ENCODE measurements at places on chromosomes 5 and 9. TPM values are rescaled to one million over a fixed set of nuclear protein-coding genes. Genes with fewer than 3 reads are reported as not detected.

DNA sequence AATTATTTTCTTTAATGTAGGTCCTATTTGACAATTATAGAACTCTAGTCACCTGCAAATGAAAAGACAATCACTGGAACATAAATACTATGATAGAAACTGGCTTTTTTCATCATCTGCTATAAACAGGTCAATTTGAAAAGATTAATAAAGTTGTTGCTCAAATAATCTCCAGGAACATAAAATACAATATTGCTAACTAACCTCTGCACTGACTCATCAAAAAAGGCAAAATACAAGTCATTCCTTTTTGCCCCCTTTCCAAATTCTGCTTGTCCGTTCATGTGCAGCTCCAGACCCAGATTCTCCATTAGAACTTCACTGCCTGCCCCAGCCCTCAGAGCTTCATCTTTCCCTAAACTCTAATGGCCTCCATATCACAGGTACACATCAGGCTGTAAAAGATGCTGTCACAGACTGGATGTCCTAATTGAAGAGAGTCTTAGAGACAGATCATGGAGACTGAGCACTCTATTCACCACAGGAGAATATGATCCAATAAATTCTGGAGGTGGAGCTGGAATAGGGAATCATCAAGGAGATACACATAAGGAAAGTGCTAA is 1.6 kb downstream of the DCTN4 start:
- DNase-seq = no peak

DNA sequence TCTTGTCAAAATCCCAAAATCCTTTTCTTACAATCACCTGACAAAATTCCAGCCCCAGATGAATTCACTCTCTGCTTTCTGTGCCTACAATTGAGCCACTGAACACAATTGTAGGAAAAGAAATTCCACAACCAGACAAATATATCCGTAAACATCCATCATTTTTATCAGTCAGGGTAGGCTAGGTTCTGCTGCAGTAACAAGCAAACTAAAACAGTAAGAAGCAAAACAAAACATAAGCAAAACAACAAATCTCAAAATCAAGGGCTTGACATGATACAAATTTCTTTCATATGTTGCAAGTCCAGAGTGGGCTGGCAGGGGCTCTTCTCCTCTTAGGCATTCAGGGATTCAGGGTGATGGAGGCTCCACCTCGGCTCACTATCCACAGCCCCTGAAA is 114.2 kb upstream of the MAN2A1 start:
- DNase-seq = no peak

DNA sequence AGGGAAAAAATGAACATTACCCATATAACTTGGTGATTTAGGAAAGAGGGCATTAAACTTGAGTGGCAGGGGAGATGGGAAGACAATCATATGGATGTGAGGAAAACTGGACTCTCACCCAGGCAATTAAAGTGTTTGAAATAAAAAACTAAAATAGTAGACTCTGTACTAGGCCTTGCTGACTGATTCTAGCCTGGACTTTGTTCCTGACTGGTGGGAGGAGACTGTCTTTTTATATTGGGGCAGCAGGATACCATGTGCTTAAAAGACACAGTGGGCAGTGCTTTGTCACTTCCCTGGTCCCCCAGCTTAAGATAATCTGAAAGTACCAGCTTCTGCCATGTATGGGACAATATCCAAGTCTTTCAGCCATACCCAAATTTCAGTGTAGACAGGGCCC is 107.0 kb downstream of the ACTL7B start:
- no peak for DNase-seq

- DNase-seq = no peak
These were observed at the start of gene CYSRT1 for GRCh38 chr9:137224830-137225694. Gene CYSRT1 (plus strand): TSS chr9:137225174. CDS start chr9:137225622, 448 bp downstream.

GRCh38 chr9:134033516-134034214 is 8.4 kb downstream of the BRD3OS start:
- no peak for DNase-seq

DNA sequence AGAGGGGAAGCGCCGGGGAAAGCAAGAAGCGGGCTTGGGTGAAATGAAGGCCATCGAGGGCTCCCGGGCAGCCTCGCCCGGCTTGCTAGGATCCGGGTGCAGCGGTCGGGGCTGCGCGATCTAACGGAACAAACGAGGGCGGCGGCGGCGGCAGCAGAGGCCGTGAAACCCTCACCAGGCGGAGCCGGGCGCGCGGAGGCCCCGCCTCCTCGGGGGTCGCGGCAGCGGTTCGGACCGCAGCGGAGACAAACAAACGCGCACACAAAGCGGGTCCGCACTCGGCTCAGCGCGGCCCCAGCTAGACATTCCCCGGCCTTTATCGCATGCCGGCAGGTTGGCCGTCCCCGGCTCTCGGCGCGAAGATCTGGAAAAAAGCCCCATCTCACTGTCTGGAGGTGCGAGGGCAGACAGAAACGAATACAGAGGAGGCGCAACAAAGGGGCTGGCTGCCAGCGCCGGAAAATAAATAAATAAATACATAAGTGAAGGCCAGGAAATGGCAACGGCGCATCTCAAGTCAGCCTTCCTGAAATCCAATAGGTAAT is 10.5 kb upstream of the TRIM36 start:
- no peak for DNase-seq

Gene IL5
- total RNA-seq = 113 TPM

Gene ADRB2
- 0.21 TPM for total RNA-seq

Data from activated T-helper 2 cell treated with anti-CD3 and anti-CD28 coated beads, Interferon-gamma antibody, Interleukin-2, Interleukin-4, amounts not matched to agents 10 μg/mL and 5 μg/mL and 100 μg/mL, durations not matched to agents 14 hours and 24 hours and 36 hours (primary cell).